T-cell (primary cell): ENCODE measurements at places on chromosomes 5 and 9.

DNA sequence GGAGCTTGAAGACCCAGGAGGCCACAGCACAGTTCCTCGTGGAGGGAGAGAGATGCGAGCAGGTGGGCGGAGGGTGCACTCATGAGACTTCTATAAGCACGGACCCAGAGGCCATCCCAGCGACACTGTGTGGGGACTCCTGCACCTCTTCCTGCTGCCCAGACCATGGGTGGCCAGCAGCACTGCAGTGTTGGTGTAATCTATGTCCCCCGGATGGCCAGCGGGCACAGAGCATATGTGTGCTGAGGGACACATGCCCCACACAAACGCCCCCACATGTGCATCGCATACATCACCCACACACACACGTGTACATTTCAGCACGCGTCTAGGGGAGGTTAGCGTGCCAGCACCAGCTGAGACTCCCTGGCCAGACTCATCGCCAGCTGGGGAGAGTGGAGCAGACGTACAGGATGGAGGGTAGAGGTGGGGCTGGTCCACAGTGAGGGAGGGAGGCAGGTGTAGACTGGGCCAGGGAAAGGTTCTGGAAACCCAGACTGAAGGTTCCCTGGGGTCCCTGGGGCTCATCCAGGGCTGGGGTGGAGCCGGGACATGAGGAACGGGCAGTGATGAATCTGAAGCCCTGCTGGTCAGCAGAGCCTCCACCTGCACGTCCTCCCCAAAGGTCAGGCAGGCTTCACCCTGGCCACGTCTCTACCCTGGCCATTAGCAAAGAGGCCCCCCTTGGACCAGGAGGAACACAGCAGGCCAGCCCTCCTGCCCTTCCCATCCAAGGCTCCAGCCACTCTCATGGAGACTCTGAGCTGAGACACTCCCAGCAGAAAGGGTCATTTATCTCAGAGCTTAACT lies 27.6 kb downstream of the ADAMTS2 start:
- DNase-seq, result no peak

DNA sequence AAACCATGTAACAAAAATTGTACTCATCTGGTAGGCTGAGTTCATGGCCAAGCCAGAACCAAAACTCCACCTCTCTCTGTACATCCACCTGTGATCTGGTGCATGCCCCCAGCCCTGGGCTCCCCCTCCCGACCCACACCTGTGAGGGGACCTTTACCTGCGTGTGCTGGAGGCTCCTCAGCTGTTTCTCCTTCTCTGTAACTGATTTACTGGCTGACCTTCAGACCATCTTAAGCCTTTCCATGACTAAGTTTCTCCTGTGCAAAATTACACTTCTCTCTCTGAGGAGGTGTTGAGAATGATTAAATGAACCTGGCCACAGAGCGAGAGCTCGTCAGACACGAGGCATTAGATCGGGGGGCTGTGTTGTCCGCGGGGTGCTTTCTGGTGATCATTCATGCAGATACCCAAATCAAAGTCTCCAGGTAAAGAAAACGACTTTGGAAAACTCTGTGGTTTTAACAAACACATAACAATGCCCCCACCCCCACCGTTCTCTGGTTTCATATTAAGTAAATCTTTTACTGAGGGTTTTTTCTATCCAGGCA lies 136.4 kb downstream of the SEMA5A start:
- no peak for DNase-seq

DNA sequence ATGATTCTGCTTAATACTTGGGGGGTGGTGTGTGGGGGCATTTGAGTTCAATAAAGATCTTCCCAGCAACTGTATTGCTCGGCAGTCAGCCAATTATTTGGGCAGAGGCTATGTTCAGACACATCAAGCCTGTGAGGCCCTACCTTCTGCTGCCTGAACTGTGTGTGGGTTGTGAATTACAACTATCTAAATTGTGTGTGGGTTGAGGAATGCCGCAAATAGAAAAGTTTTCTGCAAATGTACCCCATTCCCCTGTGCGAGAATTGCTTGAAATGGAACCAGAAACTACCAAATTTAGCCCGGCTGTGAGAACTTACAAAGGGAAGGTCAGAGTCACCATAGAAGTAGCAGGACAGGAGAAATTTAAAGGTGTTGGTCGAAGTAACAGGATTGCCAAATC lies 360.0 kb upstream of the PIK3R1 start:
- DNase-seq, result no peak

- DNase-seq, result peak; percentile 16
These were observed 9.3 kb upstream of the TEX48 start for GRCh38 chr9:114691046-114691955.

GRCh38 chr9:108382310-108382709 lies 473.5 kb downstream of the ACTL7B start:
- DNase-seq, result no peak

- DNase-seq, result no peak
These were observed 335.4 kb downstream of the MSX2 start for GRCh38 chr5:175059687-175060211.

- DNase-seq, result peak; percentile 4
These were observed 316.6 kb downstream of the AGTPBP1 start for GRCh38 chr9:85425153-85425611.

DNA sequence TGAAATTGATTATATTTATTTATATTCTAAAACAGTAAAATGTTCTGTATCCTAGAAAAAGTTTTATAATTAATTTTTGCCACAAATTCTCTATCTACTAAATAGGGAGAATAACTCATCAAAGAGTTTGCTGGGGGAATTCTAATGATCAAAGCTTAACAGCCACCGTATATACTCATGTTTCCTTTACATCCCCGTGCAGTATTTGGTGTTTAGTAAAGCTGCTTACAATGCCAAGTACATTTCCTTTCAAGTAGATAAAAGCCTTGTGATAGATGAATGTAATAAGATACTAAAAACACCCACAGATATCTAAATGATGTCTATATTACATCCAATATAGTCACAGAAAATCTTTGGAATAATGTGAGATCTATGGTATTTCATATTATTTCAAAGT lies 312.2 kb downstream of the HCN1 start:
- DNase-seq, result no peak

DNA sequence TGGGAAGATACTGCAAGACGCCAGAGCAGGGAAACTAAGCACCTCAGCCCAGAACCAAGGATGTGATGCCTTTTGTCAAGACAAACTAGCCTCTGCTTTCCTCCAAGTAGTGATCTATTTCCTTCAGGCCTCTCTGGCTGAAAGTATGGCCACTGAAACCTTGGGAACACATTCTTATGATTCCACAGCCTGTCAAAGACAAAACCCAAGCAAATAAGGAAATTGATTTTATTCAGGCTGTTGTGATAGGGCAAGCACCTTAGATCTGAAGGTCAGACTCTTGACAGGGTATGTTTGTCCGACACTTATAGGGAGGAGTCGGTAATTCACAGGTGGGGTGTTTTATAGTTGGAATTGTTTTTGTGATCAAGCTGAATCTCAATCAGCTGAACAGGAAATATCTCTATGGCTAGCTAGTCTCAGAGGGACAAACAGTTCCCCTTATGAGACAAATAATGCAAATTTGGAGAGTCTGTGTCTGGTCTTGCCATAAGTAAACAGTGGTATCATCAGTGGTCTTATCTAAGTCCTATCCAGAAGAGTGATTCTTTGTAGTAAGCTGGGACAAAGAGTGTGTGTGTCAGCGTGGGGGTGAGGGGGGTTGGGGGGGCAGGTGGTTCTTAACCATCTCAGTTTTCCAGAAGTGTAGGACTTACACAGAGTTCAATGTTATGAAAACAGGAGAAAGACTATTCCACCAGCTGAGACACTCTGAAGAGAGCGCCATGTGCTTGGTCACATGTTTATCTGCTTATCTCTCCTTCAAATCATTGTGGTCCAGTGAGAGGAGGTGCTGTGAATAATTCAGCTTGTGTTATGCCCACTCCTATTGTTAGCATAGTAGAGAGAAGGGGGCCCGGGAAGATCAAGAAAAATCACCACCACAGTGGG lies 6.7 kb upstream of the ZCCHC10 start:
- DNase-seq, result no peak
